ENCODE measurements at places on chromosomes 4 and X. TPM values are rescaled to one million over a fixed set of nuclear protein-coding genes. Genes with fewer than 3 reads are reported as not detected.

Gene TNIP2
- total RNA-seq: 49.6 TPM

Gene SATL1
- total RNA-seq: not detected

Gene ZMYM3
- 8.7 TPM for total RNA-seq

Gene GSPT2
- 4.6 TPM for total RNA-seq

Gene IGFBP7
- total RNA-seq: 112 TPM

Gene PABPC1L2A
- total RNA-seq: not detected

Gene FAT4
- total RNA-seq: 14.9 TPM

Gene ZAR1
- total RNA-seq: not detected

Gene ADH1A
- total RNA-seq: 0.16 TPM

Gene LINC00632
- 2.4 TPM for total RNA-seq

Gene GYPB
- not detected for total RNA-seq

Gene CFAP47
- under 0.01 TPM for total RNA-seq

Gene HDX
- 1.9 TPM for total RNA-seq

Gene ZNF718
- total RNA-seq: 3.4 TPM

Gene SPANXN3
- total RNA-seq: not detected

Gene PABPC1L2B
- total RNA-seq: not detected

Gene CFAP99
- not detected for total RNA-seq

Gene SULT1E1
- total RNA-seq: not detected

Gene RAI2
- total RNA-seq: 1.1 TPM

Gene ADH7
- not detected for total RNA-seq

Gene CYBB
- total RNA-seq: not detected

Gene TBL1X
- 9.1 TPM for total RNA-seq

Gene ZBTB49
- total RNA-seq: 2.5 TPM

Gene AMTN
- not detected for total RNA-seq

Gene TNIP3
- total RNA-seq: 0.43 TPM

Gene CSAG2
- total RNA-seq: not detected

Gene CITED1
- not detected for total RNA-seq

Gene RAB40A
- 0.16 TPM for total RNA-seq

Gene HSFX3
- total RNA-seq: not detected

Gene UXT
- 103 TPM for total RNA-seq

Gene MAGEA11
- not detected for total RNA-seq

Gene IRAK1
- 31.8 TPM for total RNA-seq

Gene GAGE12H
- not detected for total RNA-seq

Gene ARHGEF38
- not detected for total RNA-seq

Gene PUDP
- total RNA-seq: 4.4 TPM

Gene SHROOM3
- total RNA-seq: 2.7 TPM

Gene ASB9
- total RNA-seq: 1.4 TPM

Gene HELQ
- total RNA-seq: 19.6 TPM

Gene GAGE12F
- total RNA-seq: not detected

Gene ADGRG2
- total RNA-seq: under 0.01 TPM

Gene FAM47A
- not detected for total RNA-seq

Gene DHRSX
- total RNA-seq: 44.6 TPM

Gene ATP8A1
- total RNA-seq: 2.2 TPM

Gene PDGFC
- total RNA-seq: 39.4 TPM

Gene IQCM
- total RNA-seq: 0.16 TPM

Gene AMBN
- total RNA-seq: not detected

Gene ANKRD37
- total RNA-seq: 1.6 TPM

Gene MAGEA6
- total RNA-seq: not detected

Gene GASK1B
- 38.0 TPM for total RNA-seq

All from bronchial smooth muscle cell (primary cell).